Smooth muscle cell of bladder (primary cell): ENCODE measurements at places on chromosomes 7 and 10. TPM values are rescaled to one million over a fixed set of nuclear protein-coding genes. Genes with fewer than 3 reads are reported as not detected.

The POLR2J2 gene
- total RNA-seq: 2.1 and 3.9 TPM in 2 replicates

The CALHM3 gene
- not detected in 2 replicates for total RNA-seq

The TMEM139 gene
- not detected in 2 replicates for total RNA-seq

The SPDYE16 gene
- total RNA-seq: 0.14 TPM in 1 of 2 replicates, not detected in the other

The GNG11 gene
- total RNA-seq: 40.3 and 44.1 TPM in 2 replicates

The TMEM168 gene
- 19.5 and 23.2 TPM in 2 replicates for total RNA-seq

The LIPK gene
- not detected in 2 replicates for total RNA-seq

The TSPAN33 gene
- total RNA-seq: 0.65 and 1.3 TPM in 2 replicates

The VPS41 gene
- total RNA-seq: 59.9 and 92.5 TPM in 2 replicates

The TSPAN15 gene
- total RNA-seq: 0.85 and 1.6 TPM in 2 replicates

The AMPH gene
- total RNA-seq: 3.4 and 4.0 TPM in 2 replicates

The RET gene
- total RNA-seq: 0.28 and 0.55 TPM in 2 replicates

The NPY4R gene
- 0.71 and 1.1 TPM in 2 replicates for total RNA-seq

The ATXN7L1 gene
- 5.3 and 5.5 TPM in 2 replicates for total RNA-seq

The NUTM2E gene
- total RNA-seq: under 0.01 TPM in 1 of 2 replicates, not detected in the other

The FAM25C gene
- not detected in 2 replicates for total RNA-seq
